Cardiac muscle cell (in vitro differentiated cells and primary cell): ENCODE measurements at places on chromosomes 11 and 22. TPM values are rescaled to one million over a fixed set of nuclear protein-coding genes. Genes with fewer than 3 reads are reported as not detected.

- peak; percentile 46 for DNase-seq
Observed at GRCh38 chr11:69696749-69697468, 6.9 kb downstream of the FGF19 start.

DNA sequence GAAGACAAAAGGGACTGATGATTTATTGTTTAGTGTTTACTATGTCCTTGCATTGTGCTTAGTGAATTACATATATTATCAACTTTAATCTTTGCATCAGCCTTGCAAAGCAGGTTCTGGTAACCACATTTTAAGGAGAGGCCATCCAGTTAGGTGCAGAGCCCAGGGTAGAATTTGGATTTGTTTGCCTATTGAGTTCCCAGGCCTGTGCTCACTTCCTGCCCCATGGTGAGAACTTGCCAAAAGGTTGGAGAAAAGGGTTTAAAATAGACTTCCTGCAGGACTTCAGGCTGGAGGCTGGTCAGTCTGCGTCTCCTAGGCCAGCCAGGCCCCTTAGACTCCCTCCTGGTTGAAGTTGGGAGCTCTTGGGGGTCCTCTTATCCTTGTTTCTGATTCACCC lies 72.1 kb downstream of the ATXN10 start:
- DNase-seq: no peak

Gene SLC29A2
- 30.2 and 36.8 TPM in 2 replicates for total RNA-seq

Gene RRM1
- 41.0 and 42.6 TPM in 2 replicates for total RNA-seq

Gene CDCA5
- total RNA-seq: 14.6 and 18.1 TPM in 2 replicates

DNA sequence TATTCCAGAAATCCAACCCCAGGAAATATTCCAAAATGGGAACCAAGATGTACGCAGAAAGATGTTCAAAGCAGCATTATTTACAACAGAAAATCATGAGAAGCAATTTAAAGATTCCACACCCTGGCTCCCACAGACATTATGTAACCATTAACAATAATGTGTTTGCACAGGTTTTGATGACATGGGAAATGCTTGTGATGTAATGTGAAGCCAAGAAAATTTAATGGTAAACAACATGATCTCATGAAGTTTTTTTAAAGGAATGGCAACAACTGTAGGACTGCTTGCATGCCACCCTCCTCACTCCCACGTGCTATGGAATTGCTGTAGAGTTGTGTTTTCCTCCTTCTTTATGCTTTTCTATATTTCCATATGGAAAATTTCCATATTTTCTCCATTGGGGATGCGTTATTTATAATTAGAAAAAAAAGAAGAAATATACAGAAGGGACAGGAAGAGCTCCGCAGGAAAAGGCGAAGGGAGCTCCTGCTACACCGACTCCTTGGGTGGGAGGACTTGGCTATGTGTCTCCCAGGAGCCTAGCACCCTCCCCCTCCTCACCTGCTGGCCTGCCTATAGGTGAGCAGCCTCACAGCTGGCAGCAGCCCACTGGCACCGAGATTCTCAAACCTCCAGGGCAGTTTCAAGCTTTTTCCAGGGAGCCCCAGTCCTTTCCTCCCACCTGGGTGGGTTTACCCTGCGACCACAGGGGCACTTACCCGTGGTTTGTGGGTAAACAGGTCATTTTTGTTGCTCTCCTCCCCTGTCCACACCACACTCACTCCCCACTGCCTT lies 20.9 kb downstream of the LRFN4 start:
- DNase-seq: no peak

Gene GRM5
- total RNA-seq: 0.06 TPM in 1 of 2 replicates, not detected in the other

Gene CADM1
- total RNA-seq: 113 and 126 TPM in 2 replicates

Gene PARVA
- total RNA-seq: 13.0 and 14.9 TPM in 2 replicates

- DNase-seq: no peak
Observed at GRCh38 chr11:91230647-91231046, 994.0 kb upstream of the FAT3 start.

Gene SYT12
- total RNA-seq: 0.21 and 0.53 TPM in 2 replicates

Gene ADM2
- 0.39 and 1.6 TPM in 2 replicates for total RNA-seq

- DNase-seq: no peak
Observed at GRCh38 chr11:16814410-16815046, 76.1 kb downstream of the C11orf58 start.

DNA sequence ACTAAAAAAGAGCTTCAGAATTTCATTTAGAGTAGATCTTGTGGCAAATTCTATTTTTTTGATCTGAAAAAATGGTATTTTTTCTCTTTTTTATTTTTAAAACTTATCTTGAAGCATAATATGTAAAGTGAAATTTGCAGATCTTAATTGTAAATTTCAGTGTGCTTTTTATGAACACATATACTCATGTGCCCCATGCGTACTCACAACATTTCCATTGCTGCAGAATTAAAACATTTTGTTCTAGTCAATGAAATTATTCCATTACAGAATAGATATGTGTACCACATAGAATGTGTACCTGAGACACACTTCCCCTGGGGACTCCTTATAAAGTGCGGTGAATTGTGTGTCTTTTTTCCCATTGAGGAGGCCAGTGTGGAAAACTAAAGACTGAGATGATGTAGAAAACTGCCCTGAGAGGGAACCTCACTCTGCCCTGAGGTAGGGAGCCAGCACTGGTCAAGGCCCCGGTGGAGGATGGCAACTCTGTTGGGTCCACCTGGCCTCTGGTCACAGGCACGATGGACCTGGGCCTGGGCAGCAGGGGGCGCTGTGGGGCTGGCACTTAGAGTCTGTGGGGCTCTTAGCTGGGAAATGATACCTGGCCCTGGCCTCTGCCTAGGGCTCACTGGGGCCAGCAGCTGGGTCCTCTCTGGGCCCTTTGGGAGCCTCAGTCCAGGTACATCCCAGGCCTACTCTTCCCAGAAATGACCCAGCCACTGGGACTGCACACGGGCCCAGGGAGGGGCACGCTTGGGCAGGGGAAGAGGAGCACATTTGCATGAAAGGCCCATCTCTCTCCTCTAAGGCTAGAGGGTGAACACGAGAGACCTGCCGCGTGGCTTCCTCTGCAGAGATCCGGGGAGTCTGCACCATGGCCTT lies 77.9 kb upstream of the TOP3B start:
- DNase-seq: peak; percentile 73

- DNase-seq: peak; percentile 95
Observed at GRCh38 chr11:86041975-86042378, 26.9 kb downstream of the PICALM start.

- DNase-seq: peak; percentile 23
Observed at GRCh38 chr11:69899957-69900821, 81.0 kb upstream of the FGF3 start.

DNA sequence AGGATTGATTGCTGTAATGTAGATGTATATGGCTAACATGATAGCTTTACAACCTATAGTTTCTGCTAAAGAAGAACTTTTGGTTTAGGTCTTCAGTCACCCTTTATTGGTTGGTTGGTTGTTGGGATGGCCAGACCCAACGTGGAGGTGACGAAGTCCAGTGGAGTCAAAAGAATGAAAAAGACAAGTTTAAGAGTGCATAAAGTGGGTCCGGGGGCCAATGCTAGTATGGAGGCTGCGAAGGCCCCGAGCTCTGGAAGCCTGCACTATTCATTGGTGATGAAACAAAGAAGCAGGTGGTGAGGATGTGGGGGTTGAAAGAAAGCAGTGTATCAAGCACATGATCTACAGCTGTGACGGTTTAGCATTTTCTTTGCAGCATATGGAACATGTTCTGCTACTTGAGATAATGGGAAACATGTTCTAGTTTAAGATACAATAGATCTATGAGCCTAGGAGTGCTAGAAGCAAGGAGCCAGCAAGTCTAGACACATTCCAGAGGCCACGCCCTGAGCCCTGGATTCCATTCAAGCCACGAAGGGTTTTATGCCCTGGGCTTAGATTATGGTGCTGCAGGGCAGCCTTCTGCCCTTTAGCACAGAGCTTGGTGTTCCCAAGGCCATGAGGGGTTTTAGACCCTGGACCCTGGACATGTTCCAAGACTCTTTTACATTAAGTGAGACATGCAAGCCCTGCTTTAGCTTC lies 6.3 kb downstream of the TCP11L1 start:
- DNase-seq: peak; percentile 6

Gene OR1S2
- total RNA-seq: not detected in 2 replicates

GRCh38 chr11:116527180-116527991 lies 245.4 kb downstream of the BUD13 start:
- DNase-seq: no peak

Gene MOGAT2
- 0.21 and 0.45 TPM in 2 replicates for total RNA-seq

DNA sequence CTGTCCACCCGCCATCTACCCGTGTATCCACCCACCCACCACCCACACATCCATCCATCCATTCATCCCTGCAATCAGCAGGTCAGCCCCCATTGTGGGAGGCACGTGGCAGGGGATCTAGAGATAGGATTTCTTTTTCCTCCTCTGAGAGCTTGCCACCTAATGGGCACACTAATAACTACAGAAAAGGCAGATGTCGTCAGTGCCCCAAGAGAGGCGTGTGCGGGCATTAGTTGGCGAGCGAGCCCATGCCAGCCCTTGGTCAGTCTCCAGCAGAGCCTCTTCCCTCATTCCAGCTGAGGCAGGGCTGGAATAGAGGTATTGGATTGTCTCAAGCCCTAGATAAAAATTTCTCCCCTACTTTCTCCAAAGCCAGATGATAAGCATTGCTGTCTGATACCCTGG lies 9.7 kb downstream of the USP2 start:
- DNase-seq: no peak

Gene MS4A8
- not detected in 2 replicates for total RNA-seq

Gene PNPLA3
- total RNA-seq: 2.1 and 2.3 TPM in 2 replicates

Gene GLYATL1
- total RNA-seq: 1.3 and 1.8 TPM in 2 replicates

Gene BCO2
- total RNA-seq: 24.1 and 44.2 TPM in 2 replicates

Gene ALX4
- 0.15 and 0.18 TPM in 2 replicates for total RNA-seq

- DNase-seq: peak; percentile 16
Observed at GRCh38 chr11:82889133-82890001, 10.9 kb downstream of the PRCP start.

GRCh38 chr22:37068859-37069258 lies 17.3 kb downstream of the KCTD17 start:
- DNase-seq: peak; percentile 34

- DNase-seq: peak; percentile 48
Observed at GRCh38 chr11:120061761-120062560, 76.0 kb downstream of the TRIM29 start.

DNA sequence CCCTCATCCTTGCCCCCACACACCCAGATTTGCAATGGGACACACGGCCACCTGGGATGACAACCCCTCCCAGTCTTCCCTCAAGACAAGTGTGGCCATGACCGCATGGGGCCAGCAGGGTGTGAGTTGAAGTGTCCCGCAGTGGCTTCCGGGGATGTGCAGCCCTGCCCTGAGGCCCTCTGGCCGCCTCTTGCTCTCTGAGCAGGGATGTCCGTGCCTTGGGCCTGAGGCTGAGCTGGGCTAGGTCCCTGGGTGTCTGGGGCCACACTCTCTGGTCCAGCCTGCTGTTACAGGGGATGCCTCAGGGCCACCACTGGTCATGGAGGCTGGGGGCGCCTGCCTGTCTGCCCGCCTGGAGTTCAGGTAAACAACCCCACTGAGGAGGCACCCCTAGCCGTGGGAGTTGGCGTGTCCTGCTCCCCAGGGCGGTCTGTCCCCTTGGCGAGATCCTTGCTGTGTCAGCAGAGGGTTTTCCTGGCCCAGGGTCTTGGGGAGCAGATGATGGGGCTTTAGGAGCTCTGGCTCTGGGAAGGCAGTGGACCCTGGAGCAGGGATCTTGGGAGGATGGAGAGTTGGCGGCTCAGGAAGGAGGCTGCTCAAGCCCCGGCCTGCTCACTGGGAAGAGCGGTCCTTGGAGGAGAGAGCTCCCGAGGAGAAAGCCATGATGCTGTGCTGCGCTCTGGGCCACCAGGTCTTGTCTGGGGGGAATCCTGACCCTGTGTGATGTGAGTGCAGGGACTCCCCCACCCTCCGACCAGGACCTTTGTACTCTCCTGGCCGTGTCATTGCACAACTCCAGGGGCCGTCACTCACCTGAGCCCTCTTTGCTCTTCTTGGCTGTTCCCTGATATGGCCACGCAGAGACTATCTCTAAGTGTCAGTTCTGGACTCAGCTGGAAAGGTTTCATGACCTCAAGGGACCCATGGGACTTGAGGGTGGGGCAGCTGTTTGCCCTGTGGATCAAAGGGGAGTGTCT lies 67.9 kb downstream of the KCNQ1 start:
- no peak for DNase-seq

DNA sequence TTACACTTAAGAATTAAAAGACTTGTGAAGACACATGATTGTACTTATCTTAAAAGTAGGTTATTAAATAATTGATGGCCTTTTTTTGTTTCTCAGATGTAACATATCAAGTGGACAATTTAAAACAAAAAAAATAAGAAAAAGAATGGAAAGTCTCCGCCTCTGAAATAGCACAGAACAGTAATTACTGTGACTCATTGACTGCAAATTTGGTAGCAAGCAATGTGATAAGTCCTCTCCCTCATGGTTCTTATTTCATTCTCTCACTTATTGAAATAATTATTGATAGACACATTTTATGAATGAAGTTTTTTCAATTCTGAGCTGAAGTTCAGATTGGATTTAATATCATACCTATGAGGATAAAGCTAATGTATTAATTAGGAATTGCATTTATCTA lies 717.9 kb upstream of the LUZP2 start:
- DNase-seq: no peak

DNA sequence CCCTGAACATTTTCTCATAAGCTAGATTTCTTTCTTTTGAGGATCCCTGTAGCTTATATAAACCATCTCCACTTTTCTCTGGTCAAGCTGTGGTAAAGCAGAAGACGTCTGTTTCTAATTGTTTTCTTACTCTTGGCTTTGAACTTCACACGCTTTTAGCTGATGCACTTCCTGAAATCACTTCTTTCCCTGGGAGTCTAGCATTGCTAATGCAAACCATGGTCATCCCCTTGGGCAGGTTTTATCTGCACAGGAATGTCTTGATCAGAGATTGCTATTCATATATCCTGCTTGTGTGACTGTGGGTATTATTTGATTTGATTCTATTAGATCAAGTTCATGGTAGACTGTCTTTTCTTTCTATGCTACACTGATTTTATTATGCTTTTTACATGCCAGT lies 199.2 kb upstream of the POU2AF2 start:
- DNase-seq: no peak

GRCh38 chr11:101498891-101499290 lies 84.9 kb downstream of the TRPC6 start:
- DNase-seq: no peak

DNA sequence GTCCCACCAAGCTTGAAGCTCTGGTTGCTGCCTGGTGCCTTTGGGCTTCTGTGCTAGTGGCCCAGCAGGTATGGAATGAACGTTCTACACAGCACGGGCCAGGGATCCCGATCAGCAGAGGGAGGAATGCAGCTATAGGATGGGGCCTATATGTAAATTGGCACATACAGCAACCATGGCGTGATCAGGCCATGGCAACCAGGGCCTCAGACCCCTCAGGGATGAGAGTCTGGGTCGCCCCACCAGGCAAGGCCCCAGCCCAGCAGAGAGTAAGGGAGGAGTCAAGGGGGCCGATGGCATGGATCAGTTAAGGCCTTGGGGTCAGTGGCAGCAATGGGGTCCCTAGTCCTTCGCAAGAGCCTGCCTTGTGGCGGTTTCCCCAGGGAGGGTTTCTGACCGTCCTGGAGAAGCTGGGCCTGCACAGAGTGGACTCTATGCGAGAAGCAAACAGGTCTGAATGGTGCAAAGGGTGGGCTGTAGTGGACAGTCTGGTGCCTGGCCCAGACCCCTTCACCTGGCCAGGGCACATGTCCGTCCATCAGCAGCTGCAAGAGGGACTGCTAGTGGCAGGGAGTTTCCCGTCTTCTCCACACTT lies 98.6 kb downstream of the RPS6KA4 start:
- no peak for DNase-seq
